ENCODE measurements at places on chromosomes 1 and 21.

GRCh38 chr1:238404921-238405320 lies 514.2 kb upstream of the ZP4 start:
- DNase-seq = no peak

DNA sequence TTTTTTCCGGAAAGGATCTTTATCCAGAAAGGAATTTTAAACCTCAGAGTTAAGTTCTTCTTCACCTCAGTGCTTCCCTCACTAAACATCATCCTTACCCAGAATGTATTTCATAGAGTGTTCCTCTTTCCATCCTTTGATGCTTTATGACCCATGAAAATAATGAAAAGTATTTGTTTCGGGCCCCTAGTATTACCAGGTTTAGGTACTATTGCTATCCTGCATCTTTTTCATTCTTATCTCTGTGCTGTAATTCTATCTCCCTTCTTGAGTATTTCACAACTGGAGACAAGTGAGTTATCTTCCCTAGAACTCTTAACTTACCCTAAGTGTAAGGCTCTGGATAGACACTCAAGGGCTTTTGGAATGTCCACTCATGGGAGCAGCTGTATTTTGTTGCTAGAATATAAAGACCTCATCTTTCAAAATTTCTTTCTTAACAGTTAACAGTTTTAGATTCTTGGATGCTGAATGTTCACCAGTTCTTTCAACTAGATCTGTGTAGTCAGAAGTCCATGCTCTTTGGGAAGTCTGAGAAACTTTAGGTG lies 26.2 kb downstream of the UCK2 start:
- DNase-seq = no peak

GRCh38 chr1:11294951-11295350 lies 22.0 kb downstream of the UBIAD1 start:
- DNase-seq = no peak

DNA sequence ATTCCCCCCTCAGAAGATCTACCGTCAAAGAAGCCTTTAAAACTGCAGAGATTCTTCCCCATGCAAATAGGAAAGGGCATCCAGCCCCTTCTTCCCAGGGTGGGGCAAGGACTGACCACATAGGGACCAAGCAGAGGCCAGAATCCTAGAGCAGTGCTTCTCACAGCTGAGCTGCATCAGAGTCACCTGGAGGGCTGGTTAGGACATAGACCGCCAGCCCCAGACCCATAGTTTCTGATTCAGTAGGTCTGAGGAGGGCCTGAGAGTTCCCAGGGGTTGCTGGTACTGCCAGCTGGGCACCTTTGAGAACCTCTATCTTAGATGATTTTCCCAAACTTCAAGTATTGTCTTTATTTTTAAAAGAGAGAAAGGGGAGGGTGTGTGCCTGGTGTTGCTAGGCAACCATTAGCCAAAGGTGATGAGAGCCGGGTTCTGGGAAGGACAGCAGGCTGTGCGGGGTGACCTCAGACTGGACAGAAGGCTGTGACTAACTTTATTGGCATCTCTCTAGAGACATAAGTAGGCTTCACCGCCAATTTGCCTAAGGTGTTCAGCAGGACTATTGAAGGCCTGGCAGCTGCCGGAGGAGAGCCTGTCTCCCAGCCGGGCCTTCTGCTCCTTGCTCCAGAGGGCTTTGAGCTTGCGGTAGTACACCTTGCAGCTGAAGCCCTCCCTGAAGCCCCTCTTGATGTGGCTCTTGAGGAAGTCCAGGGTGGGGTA lies 3.0 kb downstream of the SPATA46 start:
- DNase-seq = no peak

- peak; percentile 66 for DNase-seq
Observed at GRCh38 chr21:34887725-34888568, 161.2 kb downstream of the RUNX1 start.

GRCh38 chr1:2610036-2610959 lies 22.5 kb downstream of the MMEL1 start:
- DNase-seq = no peak

All from pulmonary artery endothelial cell (primary cell).